ENCODE measurements at places on chromosomes 13 and 19.

DNA sequence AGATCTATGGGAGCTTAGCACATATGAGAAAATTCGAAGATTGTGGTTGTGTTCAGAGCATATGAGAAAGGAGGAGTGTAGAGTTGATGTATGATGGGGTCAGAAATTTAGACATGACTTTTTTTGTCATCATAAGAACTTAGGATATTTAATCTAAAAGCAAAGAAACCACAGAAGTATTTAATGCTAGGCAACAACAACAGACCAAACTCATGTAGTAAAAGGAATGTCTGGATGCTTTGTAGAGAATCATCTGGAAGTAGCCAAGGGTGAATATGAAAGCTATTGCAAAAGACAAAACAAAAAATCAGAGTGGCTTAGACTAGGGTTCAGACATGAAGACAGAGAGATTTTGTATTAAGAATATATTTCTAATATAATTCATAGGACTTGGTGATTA, 190.3 kb downstream of the SLITRK1 start:
- DNase-seq: no peak

GRCh38 chr19:33286899-33287298, 15.4 kb downstream of the CEBPA start:
- no peak for DNase-seq

GRCh38 chr19:54696117-54696548, 28.1 kb upstream of the KIR3DL3 start:
- DNase-seq: no peak

DNA sequence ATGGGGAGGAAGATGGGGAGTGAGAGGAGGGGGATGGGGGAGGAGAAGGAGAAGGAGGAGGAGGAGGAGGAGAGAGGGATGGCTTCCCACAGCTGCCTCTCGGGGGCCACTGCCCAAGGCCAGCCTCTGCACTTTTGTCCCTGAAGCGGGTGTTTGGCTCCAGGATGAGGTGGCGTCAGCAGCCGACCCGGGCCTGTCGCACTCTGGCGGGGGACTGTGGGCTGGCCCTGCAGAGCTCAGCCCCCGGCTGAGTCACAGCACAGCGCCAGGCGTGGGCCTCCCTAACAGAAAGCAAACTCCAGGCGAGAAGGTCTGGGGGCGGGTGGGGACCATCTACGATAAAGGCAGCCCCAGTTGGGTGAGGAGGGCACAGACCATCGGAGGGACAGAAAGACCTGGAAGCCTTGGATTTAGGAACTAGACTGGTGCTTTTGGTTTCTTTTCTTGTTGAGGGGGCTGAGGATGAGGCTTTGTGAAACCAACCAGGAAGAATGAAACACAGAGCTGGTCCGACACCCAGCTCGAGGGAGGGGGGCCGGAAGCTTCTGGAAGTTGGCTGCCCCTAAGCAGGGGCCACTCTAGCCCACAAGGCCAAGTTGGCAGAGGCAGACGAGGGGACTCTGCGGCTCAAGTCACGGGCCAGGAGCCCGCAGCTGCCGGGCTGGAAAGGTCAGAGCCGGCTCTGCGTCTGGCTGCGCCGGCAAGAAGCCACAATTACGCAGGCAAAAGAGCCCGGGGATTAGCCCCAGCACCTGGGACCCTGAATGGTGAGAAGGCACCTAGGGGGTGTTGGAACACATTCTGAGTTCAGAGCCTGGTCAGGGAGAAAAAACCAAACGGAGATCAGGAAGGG, 18.2 kb downstream of the LSM4 start:
- no peak for DNase-seq

DNA sequence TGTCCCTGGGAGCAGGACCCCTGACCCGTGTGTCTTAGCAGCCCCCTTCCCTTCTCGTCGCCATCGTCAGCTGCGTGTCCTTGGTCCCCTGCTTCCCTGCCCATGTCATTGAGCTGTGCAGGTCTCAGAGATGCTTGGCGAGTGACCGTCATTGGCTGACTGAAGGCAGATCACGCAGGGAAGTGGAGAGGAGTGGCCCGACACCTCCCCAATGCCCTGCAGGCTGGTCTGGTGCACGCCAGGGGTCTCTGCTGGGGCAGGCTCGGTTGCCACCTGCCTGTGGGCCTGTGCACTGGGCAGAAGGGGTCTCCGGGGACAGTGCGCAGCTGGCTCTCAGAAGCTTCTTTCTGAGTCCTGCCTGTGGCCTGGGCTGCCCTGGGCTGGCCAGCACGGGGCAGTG, 6.2 kb downstream of the GNA11 start:
- DNase-seq: no peak

GRCh38 chr13:60463787-60464186, 66.8 kb downstream of the TDRD3 start:
- DNase-seq: no peak
